ENCODE measurements at places on chromosomes 13 and 19. TPM values are rescaled to one million over a fixed set of nuclear protein-coding genes. Genes with fewer than 3 reads are reported as not detected.

PSG11 gene
- not detected for total RNA-seq

APOE gene
- total RNA-seq: 78.9 TPM

SLC10A2 gene
- total RNA-seq: 0.74 TPM

PLIN5 gene
- 3.5 TPM for total RNA-seq

SLC25A41 gene
- total RNA-seq: 1.8 TPM

IGSF23 gene
- not detected for total RNA-seq

F10 gene
- total RNA-seq: 4.1 TPM

TMEM86B gene
- 2.1 TPM for total RNA-seq

LRRC4B gene
- 1.1 TPM for total RNA-seq

ZSCAN22 gene
- total RNA-seq: 3.0 TPM

CGB8 gene
- not detected for total RNA-seq

C13orf42 gene
- total RNA-seq: not detected

DCLK1 gene
- 5.0 TPM for total RNA-seq

SHFL gene
- 21.3 TPM for total RNA-seq

SHISA2 gene
- 0.20 TPM for total RNA-seq

DAND5 gene
- total RNA-seq: 0.27 TPM

Measured in colonic mucosa (tissue), 4 donors.